ENCODE measurements at places on chromosomes 6 and 20.

DNA sequence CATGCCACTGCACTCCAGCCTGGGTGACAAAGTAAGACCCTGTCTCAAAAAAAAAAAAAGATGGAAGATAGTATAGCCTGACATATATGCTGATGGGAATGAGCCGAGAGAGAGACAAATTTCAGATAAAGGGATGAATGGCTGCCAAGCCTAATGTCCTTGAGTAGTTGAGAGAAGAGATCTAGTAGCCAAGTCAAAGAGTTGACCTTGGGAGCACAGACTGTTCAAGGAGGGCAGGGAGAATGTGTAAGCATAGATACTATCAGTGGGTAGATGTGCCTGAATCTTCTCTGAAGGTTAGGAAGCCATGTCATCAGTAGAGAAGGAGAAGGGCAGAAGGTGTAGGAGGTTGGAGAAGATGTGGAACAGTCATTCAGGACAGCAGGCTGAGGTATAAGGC lies 20.0 kb upstream of the ABCC10 start:
- no peak for DNase-seq

- DNase-seq = no peak
Observed at GRCh38 chr6:66849843-66850242, 1142.8 kb upstream of the EYS start.

DNA sequence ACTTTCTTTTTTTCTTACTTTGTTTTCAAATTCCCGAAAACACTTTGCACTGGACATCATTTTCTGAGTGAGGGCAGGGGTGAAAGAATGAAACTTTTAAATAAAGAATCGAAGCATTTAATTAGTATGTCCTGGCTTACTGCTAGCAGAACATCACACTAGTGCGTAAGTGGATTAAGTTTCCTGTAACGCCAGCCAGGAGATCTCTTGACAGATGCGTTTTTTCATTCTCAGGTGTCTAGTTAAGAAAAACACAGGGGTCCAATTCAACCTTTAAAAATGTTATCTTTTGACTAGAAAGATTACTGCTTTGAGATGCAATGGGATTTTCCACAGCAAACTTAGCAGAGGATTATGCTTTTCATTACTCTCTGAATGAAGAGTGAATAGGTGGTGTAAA lies 858.8 kb upstream of the EPHA7 start:
- no peak for DNase-seq

DNA sequence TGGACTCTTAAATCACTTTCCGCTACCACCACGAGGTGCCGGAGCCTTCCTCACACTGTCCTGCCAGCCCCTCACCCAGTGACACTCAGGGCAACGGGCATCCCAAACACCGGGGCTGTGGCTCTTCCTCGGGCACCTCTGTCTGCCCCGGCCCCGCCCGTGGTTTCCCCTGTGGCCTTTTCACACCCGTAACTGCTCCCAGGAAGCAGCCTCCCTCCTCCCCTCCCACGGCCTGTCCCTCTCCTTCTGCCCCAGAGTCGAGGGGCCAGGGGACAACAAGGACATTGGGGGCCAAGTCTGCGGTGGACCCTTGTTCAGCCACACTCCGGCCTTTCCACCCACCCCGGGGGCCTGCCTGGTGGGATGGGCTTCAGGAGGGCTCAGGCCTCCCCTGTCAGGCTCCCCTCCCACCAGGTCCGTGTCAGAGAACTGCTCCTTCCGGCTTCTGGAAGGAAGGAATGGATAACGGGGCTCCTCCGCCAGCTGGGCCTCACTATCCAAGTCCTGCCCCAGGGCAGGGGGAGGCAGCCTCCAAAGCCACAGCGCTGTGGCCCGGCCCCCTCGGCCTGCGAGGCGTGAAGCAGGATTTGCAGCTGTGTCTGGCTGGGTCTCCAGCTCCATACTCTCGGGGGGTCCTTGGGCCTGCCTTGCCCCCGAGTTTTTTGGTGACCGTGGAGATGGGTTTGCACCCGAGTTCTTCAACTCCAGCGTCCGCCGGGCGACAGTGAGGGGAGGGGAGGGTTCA lies 54.7 kb upstream of the CHRNA4 start:
- no peak for DNase-seq

DNA sequence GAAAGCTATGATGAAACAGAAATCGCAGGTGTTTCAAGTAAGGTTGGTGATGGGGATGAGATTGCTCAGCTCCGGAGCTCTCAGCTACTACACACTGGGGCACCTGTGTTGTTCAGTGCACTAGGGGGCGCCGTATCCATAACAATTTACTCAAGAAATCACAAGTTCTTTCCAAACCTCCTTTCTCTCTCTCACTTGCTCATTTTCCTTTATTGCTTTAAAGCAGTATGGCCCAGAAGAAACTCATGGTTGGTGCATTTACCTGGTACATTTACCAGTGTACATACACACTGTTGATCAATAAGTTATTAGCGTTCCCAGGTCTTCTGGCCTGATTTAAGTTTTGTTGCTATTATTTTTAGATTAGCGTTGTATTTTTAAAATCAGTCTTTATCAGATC lies 235.2 kb upstream of the TAB2 start:
- DNase-seq = peak; percentile 84
